Muscle of arm (tissue), 14 donors: ENCODE measurements at places on chromosomes 6 and 20. TPM values are rescaled to one million over a fixed set of nuclear protein-coding genes. Genes with fewer than 3 reads are reported as not detected.

ACTL10 gene
- polyA plus RNA-seq, result 0.25 TPM

CDKAL1 gene
- 12.3 TPM for polyA plus RNA-seq

WFDC10B gene
- polyA plus RNA-seq, result not detected

AIF1 gene
- polyA plus RNA-seq, result 15.6 TPM

PRL gene
- polyA plus RNA-seq, result not detected

NOTCH4 gene
- polyA plus RNA-seq, result 20.2 TPM

RIMS4 gene
- polyA plus RNA-seq, result 6.5 TPM

MAK gene
- polyA plus RNA-seq, result 0.67 TPM

THEMIS gene
- not detected for polyA plus RNA-seq

NUDT3 gene
- polyA plus RNA-seq, result 27.1 TPM

DNA sequence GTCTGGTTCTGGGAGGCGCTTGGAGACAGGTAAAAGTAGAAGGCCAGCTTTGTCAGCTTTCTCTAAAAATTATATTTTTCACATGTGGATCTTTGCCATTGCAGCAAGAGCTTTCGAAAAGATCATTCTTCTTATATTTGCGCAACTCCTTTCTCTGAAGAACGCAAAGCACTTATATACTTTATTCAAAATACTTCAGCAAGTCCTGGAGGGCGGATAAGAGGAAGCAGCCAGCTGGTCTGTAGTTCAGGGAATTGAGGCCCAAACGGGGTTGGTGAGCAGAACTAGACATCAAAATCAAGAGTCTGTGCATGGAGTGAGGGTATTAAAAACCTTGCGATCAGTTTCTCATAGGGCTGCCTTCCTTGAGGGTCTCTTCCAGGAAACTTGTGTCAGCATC is 182.3 kb downstream of the DTNBP1 start:
- no peak for DNase-seq

DNA sequence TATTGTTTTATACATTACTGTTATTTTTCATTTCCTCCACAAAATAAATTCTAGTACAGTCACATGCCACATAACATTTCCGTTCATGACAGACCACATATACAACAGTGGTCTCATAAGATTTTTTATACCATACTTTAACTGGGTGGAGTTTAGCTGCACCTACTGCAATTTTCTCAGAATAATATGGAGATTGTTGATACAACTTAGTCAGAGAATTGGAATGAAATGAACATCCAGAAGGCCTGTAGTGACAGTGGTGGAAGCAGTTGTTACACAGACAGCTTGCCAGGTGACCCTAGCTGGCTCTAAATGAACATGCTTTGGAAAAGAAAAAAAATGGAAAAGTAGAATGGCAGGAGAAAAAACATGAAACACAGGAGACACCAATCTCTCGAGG is 183.2 kb upstream of the TCF21 start:
- DNase-seq, result peak; percentile 19

- peak; percentile 96 for DNase-seq
Measured at GRCh38 chr6:7589949-7590917, at the start of gene SNRNP48. TSS of gene SNRNP48 (plus strand) at chr6:7590198. CDS start at chr6:7590258, 60 bp downstream.

GRCh38 chr6:35400901-35401311 is 51.2 kb upstream of the FANCE start:
- DNase-seq, result no peak

- no peak for DNase-seq
Measured at GRCh38 chr20:10445758-10446157, 10.7 kb downstream of the SLX4IP start.

DNA sequence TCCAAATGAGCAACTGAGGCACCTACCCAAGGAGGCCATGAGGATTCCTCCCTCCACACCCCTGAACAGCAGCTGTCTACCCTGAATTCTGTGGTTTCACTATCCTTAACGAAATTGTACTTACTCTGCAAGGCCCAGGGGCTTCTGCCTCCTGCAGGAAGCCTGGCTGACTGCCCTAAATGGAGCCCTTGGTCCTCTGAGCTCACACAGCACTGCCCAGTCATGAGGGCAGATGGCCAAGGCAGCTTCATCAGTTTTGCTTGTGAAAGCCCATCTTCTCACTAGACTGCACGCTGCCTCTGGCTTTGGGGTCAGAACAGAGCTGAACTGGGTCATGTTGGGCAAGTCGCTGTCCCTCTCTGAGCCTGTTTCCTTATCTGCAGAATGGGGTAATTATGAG is 26.4 kb upstream of the SIRPA start:
- DNase-seq, result no peak

DNA sequence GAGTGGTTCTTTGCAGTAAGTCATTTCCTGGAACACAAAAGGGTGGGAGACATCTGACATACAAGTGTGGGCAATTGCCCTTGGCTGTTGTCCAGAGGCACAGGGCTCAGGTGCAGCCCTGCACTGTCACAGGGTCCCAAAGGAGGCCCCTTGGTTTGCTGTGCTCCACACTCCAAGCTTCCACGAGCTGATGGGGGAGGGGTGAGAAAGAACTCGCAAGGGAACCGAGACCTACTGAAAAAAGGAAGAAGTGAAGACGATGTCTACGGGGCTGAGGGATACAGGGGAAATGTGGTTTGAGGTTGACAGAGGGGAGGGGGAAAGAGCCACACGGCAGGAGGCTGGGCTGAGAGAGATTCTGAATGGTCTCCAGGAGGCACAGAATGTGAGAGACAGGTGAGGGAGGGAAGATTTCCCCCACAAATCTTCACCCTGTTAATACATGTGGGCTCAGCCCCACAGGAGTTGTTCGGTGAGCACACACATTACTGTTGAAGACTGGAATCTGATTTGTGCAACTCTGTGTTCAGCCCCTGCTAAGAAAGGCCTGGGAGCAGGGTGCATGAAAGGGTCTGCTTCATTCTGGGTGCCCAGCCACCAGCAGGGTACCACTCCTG is 123.4 kb downstream of the LY86 start:
- DNase-seq, result no peak

DNA sequence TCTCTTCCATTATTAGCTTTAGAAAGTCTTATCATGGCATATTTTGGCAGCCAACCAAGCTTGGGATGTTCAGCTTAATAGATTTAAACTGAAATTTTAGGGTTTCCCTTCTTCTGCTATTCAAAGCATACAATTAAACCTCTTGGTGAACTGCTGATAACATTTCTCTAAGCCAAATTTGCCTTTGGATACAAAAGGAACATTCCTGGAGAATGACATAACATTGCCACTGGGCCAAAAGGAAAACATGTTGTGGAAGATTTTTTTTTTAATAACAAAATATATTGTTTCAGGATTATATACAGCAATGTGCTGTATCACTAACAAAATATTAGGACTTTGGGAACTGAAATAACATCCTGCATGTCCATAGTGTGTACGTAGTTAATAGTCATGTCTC is 215.1 kb upstream of the TBX18 start:
- peak; percentile 58 for DNase-seq

DNA sequence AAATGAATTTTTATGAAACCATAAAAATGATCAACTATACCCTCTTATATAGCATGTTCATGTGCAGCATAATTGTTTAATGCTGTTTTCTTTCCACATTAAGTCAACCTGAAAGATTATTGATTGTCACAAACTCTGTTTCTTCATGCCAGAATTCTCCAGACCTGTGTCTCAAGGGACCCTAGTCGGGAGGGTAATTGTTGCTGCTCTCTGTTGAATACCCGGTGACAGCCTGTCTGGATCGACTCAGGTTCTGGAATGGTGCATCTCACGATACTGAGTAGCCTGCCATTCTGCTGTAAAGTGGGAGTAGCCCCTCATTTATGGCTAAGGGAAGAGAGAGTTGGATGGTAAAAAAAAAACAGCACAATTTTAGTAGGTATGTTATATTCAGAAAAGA is 449.9 kb upstream of the SOX4 start:
- no peak for DNase-seq

DNA sequence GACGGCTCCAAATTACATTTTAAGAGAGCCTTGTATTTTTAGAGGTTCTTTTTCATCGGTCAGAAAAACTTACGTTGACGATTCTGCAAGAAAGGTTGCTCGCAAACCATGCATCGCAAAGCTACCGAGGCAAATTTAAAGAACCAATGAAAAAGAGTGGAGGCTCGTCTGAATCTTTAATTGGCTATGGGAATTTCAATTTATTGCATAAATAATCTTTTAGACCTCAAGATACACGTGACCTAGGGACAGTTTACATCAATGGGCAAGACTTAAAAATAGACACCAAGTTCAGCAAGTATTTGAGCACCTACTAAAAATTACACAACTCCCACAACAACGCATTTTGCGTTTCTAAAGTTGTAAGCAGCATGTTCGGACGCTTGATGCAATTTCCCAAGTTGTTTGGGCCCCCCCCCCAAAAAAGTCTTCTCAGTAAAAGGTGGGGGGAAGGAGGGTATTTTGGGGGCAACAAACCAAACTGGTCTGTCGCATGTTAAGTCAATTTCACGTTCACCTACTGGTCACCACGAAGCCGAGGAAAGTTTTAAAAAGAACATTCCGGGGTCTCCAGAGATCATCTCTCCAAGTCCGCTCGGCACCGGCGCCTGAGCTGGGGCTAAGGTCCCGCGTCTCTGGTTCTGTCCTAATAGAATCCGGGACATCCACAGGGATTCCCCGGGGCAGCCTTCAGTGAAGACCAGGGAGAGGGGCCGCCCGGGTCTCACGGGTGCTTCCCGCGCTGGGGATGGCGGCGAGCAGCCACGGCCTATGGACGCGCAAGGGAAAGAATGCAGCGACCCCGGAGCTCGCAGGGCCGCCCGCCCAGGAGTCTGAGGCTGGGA is 851 bp downstream of the SNX5 start:
- DNase-seq, result peak; percentile 32

GRCh38 chr20:15113144-15113773 is 775.8 kb upstream of the FLRT3 start:
- no peak for DNase-seq

GRCh38 chr6:147900247-147900830 is 391.8 kb downstream of the SAMD5 start:
- DNase-seq, result no peak

GRCh38 chr6:137978252-137978896 is 111.3 kb downstream of the TNFAIP3 start:
- DNase-seq, result no peak

GRCh38 chr6:157171801-157172200 is 151.5 kb downstream of the TMEM242 start:
- DNase-seq, result no peak

DNA sequence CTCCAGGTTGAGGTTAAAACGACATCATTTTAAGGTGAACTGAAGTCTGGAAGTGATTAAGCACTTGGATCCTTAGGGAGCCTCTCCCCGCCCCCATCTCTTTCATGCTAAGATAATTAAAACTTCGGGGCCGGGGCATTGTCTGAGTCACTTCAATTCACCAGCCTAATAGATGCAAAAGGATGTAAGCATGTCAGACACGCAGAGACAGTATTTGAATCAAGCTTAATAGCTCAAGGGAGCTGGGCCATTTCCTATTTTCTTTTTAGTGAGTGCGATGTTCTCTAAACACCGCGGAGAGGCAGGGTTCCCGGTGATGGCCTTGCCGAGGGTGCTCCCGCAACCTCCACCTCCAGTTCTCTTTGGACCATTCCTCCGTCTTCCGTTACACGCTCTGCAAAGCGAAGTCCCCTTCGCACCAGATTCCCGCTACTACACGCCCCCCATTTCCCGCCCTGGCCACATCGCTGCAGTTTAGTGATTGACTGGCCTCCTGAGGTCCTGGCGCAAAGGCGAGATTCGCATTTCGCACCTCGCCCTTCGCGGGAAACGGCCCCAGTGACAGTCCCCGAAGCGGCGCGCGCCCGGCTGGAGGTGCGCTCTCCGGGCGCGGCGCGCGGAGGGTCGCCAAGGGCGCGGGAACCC is 516 bp upstream of the IRF4 start:
- DNase-seq, result no peak

DNA sequence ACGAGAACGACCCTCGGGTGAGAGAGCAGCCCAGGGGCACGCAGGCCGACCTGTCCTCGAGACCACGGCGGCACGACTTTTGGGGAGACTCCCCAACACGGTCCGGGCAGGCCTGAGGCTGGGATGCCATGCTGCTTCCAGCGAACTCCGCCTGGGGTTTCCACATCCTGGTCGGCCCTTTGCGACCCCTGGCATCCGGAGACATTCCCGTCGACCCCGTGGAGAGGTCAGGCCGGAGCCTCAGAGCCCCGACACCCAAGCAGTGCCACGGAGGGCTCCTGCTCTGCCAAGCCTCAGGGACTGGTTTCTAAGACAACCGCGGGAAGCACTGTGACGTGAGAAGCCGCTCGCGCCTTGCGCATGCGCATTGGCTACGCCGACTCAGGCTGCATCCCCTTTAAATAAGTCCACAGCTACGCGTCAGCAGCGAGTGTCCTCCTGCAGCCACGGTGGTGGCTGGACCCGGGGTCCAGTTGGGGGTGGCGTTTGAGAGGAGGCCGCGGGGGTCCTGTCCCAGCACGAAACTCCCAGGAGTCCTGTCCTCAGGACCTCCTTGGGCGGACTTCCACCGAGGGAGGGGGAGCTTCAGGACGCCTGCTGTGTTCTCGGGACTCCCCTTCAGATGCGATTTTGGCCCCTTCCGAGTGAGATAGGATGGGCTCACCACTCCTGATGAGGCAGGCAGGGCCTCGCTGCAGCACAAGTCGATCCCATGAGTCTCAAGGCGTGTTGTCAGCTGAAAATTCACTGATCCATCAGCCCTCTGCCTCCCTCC is 1089.3 kb upstream of the DEFB115 start:
- DNase-seq, result no peak

- no peak for DNase-seq
Measured at GRCh38 chr6:149384464-149384863, 15.6 kb upstream of the SUMO4 start.

GRCh38 chr20:9196110-9196509 is 127.2 kb downstream of the PLCB4 start:
- no peak for DNase-seq

- no peak for DNase-seq
Measured at GRCh38 chr20:36845288-36845971, 30.5 kb upstream of the TLDC2 start.

DNA sequence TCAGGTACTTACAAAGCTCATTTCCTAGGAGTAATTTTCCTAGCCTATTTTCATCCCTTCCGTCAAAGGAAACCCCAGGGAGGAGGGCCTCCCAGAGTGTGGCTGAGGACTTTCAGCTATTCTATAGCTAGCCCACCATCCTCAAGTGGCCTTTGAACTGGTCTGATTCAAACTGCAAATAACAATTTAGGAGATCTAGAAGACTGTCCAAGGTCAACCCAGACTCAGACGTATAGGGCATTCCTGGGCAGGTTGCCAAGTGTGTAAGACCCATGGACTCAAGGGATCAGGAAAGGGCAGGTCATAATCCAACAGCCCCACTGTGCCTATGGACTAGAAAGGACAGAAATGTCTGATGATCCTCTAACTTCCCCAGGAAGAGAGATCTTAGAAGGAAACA is 2.1 kb upstream of the RRAGD start:
- no peak for DNase-seq

DNA sequence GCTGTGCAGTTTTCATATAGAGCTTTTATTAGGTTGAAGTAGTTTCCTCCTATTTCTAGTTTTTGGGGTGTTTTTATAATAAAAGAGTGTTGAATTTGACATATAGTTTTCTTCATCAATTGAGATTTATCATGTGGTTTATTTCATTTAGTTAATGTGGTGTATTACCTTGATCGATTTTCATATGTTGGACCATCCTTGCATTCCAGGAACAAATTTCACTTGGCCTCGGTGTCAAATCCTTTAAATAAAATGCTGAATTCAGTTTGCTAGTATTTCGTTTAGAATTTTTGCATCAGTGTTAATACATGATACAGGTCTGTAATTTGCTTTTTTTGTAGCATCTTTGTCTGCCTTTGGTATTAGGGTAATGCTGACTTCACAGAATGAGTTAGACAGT is 6.0 kb downstream of the DYNLT2 start:
- DNase-seq, result no peak

GRCh38 chr6:143396497-143397226 is 53.8 kb downstream of the ADAT2 start:
- DNase-seq, result no peak

GRCh38 chr20:40942006-40942405 is 86.6 kb upstream of the TOP1 start:
- no peak for DNase-seq
